ENCODE measurements at places on chromosomes 5 and 9. TPM values are rescaled to one million over a fixed set of nuclear protein-coding genes. Genes with fewer than 3 reads are reported as not detected.

- no peak for DNase-seq
Observed at GRCh38 chr5:118952992-118953651, 35.2 kb downstream of the DTWD2 start.

DNA sequence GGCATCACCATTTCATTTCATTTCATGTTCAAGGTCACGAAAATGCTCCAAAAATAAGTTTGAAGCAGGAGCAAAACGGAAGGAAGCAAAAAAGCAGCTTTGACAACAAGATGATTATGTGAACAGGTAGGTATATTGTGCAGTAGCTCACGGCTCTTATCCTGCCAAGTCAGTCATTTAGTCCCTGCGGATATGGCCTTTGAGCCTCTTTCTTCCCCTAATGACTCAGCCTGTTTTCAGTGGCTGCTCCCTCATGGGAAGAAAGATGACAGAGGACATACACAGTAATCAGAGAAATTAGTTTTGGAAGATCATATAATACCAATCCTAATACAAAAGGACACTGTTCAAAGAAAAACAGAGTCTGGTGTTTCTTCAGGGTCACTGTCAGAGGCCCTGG lies 155.8 kb upstream of the GRAMD2B start:
- DNase-seq, result no peak

The PHAX gene
- 33.8 TPM for total RNA-seq

The IL12B gene
- total RNA-seq, result 0.08 TPM

DNA sequence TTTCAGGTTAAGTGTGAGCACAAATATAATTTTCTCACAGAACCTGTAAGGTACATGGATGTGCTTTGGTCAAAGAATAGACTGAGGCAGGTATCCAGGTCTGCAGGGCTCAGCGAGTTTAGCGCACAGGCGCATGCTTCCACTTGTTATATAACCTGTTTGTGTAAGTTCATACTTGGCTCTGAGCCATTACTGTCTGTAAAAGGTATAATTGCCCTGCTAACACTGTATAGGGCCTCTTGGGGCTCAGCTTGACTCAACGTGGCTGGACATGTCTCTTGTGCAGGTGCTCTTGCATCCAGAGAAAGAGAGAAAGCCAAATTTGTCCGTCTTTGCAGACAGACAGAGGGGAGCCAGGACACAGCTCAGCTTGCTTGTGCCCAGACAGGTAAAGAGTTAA lies 759.6 kb downstream of the MTRR start:
- DNase-seq, result no peak
